ENCODE measurements at places on chromosomes 12 and 14.

DNA sequence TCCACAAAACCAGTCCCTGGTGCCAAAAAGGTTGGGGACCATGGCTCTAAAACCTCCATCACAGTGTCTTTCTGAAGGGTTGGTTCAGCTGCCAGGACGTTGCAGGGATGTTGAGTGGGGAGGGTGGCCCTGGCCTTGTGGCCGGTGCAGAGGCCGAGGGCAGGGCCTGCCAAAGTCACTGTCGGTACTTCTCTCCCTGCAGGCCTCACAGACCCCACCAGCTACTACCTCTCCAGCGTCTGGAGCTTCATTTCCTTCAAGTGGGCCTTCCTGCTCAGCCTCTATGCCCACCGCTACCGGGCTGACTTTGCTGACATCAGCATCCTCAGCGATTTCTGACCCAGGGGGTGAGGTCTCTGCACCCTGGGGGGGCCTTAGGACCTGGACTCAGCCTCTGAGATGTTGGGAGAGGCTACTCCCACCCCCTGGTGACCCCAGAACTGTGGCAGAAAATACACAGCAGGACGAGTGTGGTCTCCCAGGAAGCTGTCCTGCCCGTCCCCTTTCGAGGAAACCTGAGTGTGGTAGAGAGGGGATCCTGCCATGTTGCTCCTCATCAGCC lies 7.0 kb downstream of the SLC48A1 start:
- DNase-seq = no peak

DNA sequence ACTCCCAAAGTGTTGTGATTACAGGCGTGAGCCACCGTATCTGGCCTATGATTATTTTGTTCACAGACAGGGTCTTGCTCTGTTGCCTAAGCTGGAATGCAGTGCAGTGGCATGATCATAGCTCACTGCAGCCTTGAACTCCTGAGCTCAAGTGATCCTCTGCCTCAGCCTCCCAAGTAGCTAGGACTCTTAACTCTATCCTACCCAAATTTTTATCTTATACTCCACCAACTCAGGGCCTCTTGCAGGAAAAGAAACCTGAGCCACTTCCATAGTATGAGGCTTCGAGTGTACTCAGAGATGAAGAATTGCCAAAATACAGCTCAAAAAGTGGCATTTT lies 828 bp downstream of the MMAB start:
- DNase-seq = no peak

DNA sequence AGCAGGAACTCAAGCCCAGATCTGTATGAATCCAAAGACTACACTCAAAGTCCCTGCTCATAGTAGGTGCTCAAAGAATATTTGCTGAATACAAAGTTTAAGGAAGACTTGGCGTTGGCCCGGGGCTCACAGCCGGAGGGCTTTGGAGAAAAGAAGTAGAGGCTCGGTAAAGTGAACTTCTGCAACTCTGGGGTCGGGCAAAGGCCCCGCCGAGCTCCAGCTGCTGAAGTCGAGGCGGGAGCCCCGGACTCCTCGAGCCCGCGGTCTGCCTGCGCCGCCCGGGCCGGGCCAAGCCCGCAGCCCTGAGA lies 335 bp downstream of the GCN1 start:
- DNase-seq = no peak

DNA sequence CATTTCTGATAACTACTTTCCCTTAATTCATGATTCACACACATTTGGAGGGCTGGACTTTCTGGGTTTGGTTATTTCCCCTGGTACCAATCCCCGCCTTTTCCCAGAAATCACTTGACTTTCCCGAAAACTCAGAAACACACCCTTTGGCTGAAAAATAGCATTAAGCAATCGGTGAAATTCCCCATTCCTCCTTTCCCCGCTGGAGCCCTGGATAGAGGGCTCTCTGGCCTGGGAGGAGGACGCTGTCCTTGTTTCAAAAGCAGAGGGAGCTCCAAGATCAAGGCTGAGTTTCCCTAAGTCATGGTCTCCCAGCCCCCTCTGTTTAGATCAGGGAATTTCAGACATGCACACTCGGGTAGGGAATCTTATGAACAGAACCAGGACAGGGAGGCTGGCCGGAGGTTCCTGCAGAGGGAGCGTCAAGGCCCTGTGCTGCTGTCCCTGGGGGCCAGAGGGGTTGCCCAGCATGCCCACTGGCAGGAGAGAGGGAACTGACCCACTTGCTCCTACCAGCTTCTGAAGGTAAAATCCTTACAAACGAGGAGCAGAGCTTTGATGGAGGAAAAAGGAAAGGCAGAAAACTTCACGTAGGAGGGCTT lies at the start of gene C1S:
TSS of gene C1S (plus strand) at position 366 of the 602 bp plus-strand sequence. CDS start 1,195 bp downstream, outside the sequence.
- peak; percentile 89 for DNase-seq

DNA sequence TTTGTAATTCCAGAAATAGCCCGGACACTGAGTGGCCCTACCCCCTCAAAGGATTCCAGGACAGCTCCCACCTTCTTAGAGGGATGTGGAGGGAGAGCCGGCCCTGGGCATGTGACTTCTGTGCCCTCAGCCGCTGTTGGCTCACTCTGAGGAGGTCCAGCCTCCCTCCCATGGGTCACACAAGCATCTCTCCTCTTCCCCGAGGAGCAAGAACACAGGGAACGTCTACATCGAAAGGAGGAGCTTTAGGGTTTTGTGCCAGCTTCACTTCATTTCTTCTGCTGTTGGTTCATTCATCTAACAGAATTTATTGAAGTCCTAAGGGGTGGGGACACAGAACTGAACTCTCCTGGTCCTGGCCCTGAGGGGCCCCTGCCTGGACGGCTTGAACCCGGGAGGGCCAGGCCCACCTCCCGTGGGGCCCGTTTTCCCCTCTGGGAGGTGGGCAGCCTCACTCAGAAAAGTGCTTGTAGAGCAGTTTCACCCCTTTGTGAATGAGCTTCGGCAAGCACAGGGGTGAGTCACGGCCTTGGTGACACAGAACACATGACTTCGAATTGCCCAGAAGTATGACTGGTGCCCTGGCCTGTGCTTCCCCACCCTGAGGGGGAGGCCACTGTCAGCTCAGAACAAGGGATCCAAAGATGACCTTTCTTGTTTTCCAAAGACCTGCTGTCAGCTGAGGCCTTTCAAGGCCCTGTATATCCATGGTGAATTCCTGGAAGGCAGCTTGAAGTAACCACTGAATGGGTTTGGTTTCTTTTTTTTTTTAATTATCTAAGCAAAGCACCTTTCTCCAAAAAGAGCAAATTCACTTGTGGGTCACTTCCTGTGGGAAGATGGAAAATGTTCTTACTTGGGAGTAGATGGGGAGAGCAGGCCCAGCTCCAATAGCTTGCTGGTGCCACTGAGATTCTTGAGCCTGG lies 39.2 kb downstream of the NFKBIA start:
- no peak for DNase-seq

DNA sequence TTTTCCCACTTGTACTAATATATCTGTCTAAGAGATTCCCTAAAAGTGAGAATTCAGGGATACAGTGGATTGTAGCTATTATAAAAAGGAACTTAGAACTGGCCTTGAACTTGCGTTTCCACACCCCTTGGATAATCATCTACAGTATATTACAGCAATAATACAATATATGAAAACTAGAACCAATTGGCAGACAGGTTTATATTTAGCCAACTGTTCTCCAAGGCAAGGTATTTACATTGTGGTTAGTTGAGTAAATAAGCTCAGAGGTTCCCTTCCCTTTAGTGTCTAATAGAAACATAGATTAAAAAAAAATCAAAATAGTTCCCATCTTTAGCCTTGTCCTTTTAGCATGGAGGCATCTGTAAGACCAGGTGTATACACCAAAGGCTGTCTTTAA lies 42.1 kb downstream of the LIMA1 start:
- DNase-seq = no peak

DNA sequence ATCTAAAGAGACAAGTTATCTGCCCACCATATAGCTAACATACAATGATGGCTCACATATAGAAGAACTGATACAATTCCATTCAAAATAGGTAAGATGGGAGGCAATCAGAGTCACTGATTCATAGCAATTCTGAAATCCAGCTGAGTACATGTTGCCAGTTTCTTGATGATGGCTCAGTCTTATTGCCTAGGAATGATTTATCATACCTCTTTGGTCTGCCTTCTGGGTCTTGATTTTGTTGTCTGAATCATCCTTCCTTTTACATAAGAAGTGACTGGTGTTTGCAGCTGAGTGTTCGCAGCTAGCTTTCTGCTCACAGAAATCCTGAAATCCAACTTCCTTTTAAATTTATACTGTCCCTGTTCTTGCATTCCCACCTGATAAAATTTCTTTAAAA lies 463.2 kb upstream of the MGAT4C start:
- peak; percentile 80 for DNase-seq

DNA sequence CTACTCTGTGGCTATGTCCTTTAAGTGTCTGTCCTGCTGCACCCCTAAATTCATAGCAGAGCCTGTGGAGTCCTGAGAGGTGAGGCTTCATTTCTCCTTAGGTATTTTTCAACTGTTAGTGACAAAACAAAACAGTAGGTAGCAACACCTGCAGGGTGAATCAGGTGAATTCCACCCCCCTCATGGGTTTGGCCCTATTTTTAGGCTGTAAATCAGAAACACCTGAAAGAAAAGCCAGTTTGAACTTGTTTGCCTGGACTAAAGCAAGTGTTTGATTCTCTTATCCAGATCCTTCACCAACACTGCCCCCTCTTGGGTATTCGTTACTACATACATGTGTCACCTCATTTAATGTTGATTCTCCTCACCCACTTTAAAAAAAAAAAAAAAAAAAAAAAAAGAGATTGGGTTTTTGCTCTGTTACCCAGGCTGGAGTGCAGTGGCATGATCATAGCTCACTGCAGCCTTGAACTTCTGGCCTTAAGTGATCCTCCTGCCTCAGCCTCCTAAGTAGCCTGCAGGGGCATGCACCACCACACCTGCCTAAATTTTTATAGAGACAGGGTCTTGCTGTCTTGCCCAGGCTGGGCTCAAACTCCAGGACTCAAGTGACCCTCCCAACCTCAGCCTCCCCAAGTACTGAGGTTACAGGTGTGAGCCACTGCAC lies 10.3 kb downstream of the TBPL2 start:
- peak; percentile 89 for DNase-seq

DNA sequence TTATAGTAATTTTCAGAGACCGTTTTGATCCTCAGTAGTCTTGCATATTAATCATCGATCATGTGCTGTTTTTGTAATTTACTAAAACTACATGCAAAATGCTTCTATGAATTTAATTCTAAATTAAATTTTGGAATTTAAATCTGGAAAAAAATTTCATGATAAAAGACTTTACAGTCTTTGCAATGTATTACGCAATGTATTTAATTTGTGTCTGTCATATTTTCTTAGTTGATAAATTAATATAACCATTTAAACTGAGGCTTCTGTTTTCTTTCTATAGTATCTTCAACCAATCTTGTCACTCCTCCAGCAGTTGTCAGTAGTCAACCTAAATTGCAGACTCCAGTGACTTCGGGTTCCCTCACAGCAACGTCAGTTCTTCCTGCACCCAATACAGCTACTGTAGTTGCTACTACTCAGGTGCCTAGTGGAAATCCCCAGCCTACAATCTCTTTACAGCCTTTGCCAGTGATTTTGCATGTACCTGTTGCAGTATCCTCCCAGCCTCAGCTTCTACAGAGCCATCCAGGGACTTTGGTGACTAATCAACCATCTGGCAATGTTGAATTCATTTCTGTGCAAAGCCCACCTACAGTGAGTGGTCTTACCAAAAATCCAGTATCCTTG lies 94.8 kb downstream of the ATF7IP start:
- DNase-seq = no peak

GRCh38 chr12:92111256-92111655 lies 34.4 kb downstream of the BTG1 start:
- DNase-seq = no peak

GRCh38 chr14:99612738-99613330 lies 8.8 kb upstream of the CCDC85C start:
- peak; percentile 90 for DNase-seq

DNA sequence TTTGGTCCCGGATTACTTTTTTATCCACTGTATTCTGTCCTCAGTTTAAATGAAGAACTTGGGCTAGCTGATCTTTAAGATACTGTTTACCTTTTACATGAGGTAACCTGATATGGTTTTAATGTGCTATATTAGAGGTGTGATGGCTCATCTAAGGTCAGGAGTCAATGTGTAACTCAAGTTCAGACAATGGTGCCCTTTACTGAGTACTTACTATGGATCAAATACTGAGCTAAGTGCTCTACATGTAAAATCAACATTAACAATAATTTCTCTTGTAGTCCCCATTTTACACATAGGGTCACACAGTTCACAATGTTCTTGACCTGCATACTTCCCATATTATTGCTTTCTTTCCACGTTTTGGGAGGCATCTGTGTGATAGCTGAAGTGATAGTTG lies 79.2 kb downstream of the CEP83 start:
- DNase-seq = no peak

DNA sequence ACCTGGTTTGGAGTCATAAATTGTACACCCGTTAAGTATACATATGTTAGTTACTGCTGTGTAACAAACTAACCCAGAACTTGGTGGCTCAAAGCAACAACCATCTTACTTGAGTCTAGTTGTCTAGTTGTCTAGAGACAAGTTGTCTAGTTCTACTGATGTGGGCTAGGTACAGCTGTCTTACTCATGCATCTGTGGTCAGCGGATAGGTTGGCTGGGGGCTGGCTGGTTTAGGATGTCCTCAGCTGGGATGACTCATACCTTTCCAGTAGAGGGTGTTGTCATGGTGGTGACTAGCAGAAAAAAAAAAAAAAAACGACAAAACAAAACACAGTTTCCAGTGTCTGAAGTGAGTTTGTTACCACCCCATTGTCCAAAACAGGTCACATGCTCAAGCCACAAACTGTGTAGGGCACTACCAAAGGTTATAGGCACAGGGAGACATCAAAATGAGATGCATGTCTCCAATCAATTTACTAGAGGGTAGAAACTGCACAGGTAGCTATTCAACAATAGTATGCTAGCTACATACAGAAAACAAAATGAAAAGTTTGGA lies 680.3 kb downstream of the MED13L start:
- peak; percentile 46 for DNase-seq

DNA sequence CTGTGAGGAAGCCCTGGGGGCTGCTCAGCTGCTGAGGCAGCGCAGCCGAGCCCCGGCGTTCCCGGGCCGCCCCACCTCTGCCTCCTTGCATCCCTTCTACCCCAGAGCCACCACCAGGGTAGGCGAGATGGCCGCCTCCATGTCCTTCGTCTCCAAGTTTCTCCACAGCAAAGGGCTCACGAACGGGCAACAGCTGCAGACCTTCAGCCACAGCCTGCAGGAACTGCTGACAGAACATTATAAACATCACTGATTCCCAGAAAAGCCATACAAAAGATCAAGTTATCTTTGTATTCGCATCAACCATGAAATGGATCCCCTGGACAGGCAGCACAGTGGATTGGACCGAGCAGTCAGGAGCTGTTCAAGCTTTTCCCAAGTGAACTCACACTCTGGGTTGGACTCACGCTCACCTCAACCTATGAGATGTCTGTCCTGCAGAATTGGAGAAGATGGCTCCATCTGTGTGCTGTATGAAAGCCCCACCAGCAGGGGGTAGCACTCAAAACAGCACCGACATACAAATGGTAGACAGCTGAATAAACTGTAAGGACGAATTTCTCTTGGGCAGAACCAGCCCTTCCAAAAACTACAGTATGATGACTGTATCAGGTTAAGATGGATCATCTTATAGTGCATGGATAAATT lies 19.4 kb upstream of the A2M start:
- DNase-seq = no peak

- no peak for DNase-seq
These were observed 86.1 kb downstream of the ACTN1 start for GRCh38 chr14:68892961-68893360.

GRCh38 chr14:61176686-61177085 lies 104.5 kb downstream of the TMEM30B start:
- no peak for DNase-seq

GRCh38 chr12:31288381-31288780 lies 37.6 kb downstream of the SINHCAF start:
- DNase-seq = no peak

GRCh38 chr12:13033476-13033875 lies 10.7 kb upstream of the FAM234B start:
- DNase-seq = no peak

- DNase-seq = no peak
These were observed 45.4 kb downstream of the ALX1 start for GRCh38 chr12:85325442-85325841.

Data from foreskin keratinocyte (primary cell).